GM12864 (cell line): ENCODE measurements at places on chromosomes 7 and 10.

DNA sequence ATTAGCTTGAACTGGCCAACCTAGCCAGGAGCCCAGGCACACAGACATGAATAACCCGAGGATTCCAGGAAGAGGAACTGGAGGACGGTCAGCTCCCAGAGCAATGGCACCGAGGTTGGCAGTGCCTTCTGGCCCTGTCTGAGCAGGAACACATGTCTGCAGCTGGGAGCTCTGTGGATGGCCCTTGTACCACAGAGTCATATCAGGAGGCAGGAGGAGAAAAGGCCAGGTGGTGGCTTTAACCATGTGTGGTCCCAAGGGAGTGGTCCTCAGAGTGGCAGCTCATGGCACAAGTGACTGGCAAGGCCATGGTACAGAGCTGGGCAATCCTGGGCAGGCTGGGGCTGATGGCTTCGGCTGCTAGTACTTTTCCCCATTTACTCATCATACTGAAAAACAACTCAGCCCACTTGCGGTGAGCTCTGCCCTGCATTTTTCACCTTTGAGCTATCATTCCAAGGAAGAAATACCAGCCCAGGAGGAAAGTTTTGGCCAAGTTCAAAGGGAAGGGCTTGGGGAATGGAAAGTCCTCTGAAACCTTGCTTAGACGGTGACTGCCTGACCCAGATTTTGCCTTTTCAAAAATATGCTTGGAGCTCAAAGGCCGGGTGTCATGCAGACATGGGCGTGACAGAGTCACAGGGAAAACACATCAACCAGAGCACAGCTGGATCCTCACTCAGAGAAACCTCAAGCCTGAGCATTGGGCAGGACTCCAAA is 25.7 kb upstream of the LOXL4 start:
- no peak for DNase-seq

GRCh38 chr10:119189811-119190282 is 11.2 kb upstream of the PRDX3 start:
- DNase-seq, result no peak

- no peak for DNase-seq
Measured at GRCh38 chr7:151665368-151665767, 145.7 kb upstream of the RHEB start.

DNA sequence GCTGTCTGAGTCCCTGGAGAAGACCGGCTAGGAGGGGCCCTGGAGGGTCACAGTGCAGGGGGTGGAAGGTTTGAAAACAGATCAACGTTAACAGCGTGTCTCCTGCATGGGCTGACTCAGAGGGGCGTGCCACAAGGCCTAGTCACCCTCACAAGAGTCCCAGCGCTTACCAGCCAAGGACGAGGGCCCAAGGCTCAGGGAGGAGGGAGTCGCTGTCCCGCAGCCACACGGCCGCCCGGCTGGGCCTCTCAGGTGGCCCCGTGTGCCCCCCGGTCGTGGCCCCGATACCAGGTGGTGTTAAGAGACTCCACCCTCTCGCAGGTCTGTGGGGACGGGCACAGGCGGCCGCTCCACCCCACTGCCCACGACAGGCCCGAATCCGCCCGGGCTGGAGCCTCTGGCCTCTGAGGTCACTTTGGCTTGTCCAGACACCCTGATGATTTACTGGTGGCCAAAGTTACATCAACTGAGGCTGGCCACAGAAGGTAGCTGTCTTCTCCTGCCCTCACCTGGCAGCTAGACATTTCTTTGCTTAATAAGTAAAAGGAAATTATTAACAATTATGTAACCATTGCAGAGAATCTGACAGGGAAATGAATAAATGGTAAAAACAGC is 34.0 kb downstream of the FAM20C start:
- no peak for DNase-seq

DNA sequence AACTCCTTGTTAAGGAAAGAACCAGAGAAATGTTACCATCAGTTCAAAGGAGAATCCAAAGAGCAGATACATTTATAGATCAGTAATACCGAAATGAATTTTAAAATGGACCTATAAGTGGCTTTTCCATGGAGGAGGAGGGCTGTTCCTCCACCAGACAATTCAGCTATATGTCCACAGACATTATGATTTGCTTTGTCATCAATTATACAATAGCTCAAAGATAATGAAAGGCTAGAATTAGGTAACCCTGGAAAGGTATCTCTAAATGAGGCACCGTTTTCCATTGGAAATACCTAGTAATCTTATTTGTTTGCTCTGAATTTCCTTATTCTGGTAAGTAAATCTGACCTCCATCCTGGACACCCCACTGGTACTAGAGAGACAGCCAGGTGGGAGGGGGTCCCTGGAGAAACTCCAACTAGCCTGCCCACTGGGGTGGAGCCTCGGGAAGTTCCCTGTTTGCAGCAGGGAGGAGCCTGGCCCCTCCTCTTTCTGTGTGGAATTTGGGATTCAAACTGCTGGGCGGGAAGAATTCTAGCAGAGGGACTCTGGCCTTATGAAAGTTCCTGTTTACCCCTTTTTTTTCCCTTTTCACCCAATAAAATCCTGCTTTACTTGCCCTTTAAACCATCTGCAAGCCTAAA is 218.0 kb downstream of the PHF14 start:
- no peak for DNase-seq

GRCh38 chr7:117021986-117022385 is 68.7 kb downstream of the ST7 start:
- DNase-seq, result no peak

DNA sequence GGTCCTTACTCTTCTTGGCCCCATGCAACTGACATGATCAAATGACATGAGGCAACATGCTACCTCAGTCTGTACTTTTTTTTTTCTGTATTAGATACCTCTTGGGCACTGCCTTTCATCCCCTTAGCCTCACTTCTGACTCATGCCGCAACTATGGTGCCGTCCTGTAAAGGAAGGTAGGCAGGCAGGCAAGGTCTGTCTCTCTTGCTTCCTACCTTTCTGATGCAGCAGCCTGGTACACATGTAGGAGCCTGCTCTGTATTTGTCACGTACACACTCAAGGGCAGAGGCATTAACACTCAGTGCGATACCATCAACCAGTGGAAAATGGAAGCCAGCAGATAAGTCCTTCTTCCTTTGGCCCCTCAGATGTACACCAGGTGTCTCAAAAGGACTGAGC is 146.7 kb downstream of the ATE1 start:
- DNase-seq, result no peak

- DNase-seq, result no peak
Measured at GRCh38 chr10:82814635-82815034, 939.6 kb downstream of the NRG3 start.

DNA sequence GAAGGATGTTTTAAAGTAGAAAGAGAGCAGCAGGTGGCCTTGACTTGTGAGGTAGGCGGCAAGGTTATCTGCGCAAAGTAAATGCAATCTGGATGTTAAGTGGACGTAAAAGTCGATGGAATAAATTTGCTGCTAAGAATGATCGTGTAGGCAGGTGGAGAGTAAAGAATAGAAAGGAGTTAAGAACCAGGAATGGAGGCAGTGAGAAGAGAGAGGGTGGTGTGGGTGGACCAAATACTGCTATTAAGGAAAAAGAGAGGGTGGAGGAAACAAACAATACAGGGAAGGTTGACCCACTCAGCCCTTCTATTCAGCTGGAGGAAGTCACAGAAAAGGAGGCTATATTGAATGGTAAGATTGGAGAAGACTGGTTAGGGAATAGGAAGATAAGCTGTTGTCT is 1.9 kb upstream of the CUL1 start:
- DNase-seq, result no peak

- no peak for DNase-seq
Measured at GRCh38 chr10:80464557-80465450, 10.7 kb downstream of the TSPAN14 start.

- no peak for DNase-seq
Measured at GRCh38 chr10:132704008-132704814, 81.7 kb downstream of the NKX6-2 start.

DNA sequence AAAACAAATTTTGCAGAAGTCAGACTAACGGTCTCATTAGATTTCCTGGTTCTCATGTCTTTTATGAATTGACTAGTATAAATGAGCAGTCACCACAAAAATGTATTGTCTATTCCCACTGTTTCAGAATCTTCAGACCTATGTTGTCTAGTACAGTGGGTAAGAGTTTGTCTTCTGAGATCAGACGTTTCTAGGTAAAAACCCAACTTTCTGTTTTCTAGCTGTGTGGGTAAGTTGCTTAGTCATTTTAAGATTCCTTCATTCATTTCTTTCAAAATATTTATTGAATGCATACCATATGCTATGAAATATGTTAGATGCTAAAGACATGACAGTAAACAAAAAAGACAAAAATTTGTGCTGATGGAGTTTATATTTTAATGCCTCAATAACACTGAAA is 156.3 kb downstream of the POLR1F start:
- no peak for DNase-seq

GRCh38 chr7:14995774-14996173 is 93.2 kb upstream of the DGKB start:
- DNase-seq, result no peak

DNA sequence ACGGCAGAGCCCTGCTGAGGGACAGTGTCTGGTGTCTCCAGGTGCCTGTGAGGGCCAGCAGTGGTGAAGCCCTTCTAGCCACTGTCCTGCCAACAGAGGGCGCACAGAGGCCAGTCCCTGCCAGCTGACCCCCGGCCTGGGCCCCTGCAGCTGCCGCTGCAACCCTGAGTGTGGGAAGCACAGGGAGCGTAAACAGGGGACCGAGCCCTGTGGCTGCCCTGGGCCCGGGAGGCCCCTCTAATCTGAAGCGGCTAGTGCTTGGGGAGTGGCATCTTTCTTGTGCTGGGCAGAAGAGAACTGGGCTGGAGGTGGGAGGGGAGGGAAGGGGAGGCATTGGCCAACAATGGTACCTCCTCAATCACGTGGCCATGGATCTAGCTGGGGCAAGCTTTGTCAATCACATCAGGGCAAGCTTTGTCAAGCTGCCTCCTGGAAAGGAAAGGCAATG is 34.6 kb downstream of the TRIM8 start:
- DNase-seq, result no peak

DNA sequence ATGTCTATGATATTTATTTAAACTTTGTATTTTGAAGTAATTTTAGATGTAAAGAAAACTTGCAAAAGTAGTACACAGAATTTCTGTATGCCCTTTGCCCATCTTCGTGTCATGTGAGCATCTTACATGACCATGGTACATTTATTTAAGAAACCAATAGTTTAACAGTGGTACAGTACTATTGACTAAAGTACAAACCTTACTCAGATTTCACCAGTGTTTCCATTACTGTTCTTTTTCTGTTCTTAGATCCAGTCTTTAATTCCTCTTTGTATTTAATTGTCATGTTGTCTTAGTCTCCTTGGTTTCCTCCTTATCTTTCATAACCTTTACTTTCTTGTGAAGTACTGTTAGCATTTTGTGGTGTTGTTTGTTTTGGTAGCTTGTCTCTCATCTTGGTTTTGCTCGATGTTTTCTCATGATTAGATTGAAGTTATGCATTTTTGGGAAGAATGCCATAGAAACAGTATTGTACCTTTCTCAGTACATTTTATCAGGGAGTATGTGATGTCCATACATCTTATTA is 24.1 kb downstream of the TAX1BP1 start:
- no peak for DNase-seq

- no peak for DNase-seq
Measured at GRCh38 chr10:25483999-25484398, 309.2 kb downstream of the GPR158 start.

DNA sequence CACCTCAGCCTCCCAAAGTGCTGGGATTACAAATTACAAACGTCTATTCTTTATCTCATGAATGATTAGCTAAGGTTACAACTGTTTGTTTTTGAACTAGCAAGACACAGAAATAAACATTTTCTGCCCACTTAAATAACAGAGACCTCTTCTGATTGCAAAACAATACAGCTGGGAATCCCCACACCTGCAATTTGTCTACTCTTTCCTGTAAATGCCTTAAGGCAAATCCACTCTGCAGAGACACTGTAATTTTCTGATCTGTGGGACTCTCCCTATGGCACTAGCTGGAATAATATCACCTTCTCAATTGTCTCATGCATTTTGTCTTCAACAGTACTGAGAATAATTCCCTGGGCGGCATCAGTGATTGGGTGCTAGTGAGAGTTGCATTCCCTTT is 149.3 kb upstream of the FAM3C start:
- no peak for DNase-seq

DNA sequence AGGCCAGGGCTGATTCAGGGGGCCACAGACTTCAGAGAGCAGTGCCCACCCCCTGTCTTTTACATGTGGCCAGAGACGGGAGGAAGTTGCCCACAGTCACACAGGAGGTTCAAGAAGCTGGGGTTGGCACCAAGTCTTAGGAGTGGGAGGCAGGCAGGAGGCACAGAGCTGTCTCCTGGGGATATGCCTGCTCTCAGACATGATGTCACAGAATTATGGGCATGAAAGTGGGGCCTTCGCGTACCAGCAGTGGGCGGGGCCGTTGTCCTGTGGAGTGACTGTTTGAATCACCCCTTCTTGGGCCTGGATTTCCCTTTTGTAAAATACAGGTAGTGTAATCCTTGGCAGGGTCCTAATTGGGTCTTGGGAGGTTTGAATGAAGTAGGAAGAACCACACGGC is 81.2 kb upstream of the PPIF start:
- no peak for DNase-seq

- DNase-seq, result no peak
Measured at GRCh38 chr10:113041324-113041723, 91.3 kb downstream of the TCF7L2 start.

- no peak for DNase-seq
Measured at GRCh38 chr10:113661332-113661731, 2.5 kb downstream of the NRAP start.

- DNase-seq, result no peak
Measured at GRCh38 chr10:77635402-77636227, 2.0 kb downstream of the KCNMA1 start.

- no peak for DNase-seq
Measured at GRCh38 chr10:93063977-93064660, 3.5 kb downstream of the CYP26C1 start.

DNA sequence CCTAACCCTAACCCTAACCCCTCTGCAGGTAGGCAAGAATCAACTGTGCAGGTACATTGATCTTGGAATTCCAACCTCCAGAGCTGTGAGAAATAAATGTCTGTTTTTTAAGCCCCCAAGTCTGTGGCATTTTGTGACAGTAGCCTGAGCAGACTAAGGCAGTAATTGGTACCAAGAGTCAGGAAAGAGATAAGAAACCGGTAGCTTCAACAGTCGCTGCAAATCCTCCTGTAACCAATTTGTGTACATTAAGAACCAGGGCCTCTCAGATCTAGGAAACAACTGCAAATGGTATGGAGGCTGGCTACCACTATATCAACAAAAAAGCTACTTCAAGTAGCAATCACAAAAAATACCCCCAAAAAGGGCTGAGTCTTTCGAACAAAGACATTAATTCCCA is 67.3 kb downstream of the DOCK4 start:
- DNase-seq, result no peak

- DNase-seq, result no peak
Measured at GRCh38 chr7:102047-102711, 90.2 kb upstream of the FAM20C start.

GRCh38 chr10:1462994-1463633 is 274.2 kb downstream of the ADARB2 start:
- DNase-seq, result no peak
